ENCODE measurements at places on chromosomes 6 and 20.
A peak's percentile ranks its signal among the peaks of the same experiment; 100 is the strongest.

DNA sequence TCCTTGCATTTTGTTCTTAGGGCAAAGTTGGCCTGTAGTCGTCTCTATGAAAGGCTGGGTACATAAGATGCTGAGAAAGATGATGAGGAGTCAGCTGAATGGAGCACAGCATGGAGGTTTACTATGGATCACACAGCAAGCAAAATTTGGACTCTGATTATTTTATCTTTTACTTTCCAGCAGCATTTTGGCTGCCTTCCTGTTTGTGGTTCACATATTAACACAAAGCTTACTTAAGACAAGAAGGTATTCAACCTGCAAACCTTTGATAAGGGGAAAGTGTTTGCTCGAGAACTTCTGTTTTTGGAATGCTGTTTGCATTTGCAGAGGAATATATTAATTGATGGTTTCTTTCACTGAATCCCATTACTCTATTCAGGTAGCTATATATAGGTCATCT lies 103.1 kb upstream of the ENPP5 start:
- DNase-seq, result no peak

- DNase-seq, result no peak
Measured at GRCh38 chr6:4023240-4023639, 55.7 kb downstream of the FAM217A start.

DNA sequence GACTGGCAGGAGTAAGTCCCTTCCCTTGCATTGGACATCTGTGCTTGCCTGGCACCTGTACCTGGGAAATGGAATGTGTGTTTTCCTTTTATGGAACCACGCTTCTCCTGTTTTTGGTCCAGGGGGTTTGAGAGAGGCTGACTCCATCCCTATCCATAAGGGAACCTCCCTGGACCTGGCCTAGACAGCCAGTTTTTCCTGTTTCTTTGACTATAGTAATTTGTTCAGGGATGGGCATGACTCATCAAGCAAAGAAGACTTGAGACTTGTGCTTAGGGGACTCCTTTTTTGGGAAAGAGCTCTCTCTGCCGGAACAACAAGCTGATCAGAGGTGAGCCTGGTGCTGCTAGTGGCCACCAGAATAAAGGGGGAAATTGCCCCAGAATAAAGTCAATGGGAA lies 393.8 kb downstream of the CDH26 start:
- DNase-seq, result no peak

- no peak for DNase-seq
Measured at GRCh38 chr6:35624341-35625070, 64.2 kb downstream of the FKBP5 start.

DNA sequence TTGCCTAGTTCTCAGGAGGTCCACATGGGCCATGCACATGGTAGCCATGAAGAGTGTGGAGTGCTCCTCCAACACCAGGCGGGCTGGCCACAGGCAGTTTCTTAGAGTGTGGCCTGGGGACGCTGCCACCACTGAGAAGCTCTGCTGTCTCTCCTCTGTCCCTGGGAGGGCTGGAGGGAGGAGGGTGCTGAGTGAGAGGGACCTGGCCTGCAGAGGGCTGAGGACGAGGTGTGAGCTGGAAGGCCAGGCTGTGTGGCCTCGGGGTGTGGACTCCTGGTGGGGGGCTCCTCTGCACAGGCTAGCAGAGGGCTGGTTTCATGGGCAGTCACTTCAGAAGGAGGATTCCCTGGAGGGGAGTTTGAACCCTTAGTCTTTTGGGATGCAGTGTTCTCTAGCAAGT lies 39.7 kb downstream of the SYNJ2 start:
- no peak for DNase-seq

DNA sequence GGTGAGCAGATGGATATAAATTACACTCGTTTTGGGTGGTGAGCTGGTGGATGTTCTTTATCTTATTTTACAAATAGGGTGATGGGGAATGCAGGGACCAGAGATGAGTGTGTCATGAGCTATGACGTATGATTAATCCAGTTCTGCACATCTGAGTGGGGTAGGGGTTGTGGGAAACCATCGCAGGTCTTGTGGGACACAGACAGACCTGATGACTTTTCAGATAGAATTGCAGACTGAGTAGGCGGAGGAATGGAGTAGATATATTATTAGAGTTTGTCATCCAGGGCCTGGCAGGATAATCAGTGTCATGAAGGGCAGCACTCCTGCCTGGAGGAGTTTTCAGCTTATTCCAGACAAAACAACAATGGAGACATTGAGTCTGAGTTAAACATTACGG lies 12.9 kb upstream of the DSP start:
- DNase-seq, result no peak

GRCh38 chr6:95879856-95880255 lies 135.9 kb upstream of the FUT9 start:
- no peak for DNase-seq

GRCh38 chr6:116450769-116451740 lies 10.1 kb upstream of the CALHM6 start:
- no peak for DNase-seq

DNA sequence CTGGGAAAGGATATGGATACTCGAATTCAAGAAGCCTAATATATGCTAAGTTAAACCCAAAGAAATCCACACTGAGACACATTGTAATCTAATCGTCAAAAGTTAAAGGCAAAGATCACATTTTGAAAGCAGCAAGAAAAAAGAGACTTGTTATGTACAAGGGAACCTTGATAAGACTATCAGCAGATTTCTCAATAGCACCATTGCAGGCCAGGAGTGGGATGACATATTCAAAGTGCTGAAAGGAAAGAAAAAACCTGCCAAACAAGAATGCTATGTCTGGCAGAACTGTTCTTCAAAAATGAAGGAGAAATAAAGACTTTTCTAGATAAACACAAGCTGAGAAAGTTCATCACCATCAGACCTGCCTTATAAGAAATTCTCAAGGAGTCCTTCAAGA lies 75.2 kb downstream of the COL21A1 start:
- no peak for DNase-seq

- no peak for DNase-seq
Measured at GRCh38 chr6:156559162-156559690, 218.0 kb upstream of the ARID1B start.

DNA sequence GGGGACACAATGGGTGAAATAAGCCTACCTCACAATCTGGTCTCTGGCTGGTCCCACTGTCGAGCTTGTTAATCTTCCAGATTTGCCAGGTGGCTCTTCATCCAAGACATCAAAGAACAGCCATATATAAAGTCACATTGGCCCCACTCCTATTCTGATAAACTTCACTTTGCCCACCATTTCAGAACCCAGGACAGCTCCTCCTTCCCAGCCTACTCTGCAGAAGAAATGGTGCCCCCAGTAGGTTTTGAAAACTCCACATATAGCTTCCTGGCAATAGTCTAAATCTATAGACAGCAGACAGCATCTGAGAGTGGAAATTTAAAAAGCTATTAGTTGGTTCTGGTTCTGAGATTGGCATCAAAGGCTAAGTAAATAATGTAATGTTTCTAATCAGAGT lies 143.1 kb upstream of the PCSK2 start:
- no peak for DNase-seq

GRCh38 chr20:41030061-41030460 lies 1.4 kb downstream of the TOP1 start:
- DNase-seq, result no peak

DNA sequence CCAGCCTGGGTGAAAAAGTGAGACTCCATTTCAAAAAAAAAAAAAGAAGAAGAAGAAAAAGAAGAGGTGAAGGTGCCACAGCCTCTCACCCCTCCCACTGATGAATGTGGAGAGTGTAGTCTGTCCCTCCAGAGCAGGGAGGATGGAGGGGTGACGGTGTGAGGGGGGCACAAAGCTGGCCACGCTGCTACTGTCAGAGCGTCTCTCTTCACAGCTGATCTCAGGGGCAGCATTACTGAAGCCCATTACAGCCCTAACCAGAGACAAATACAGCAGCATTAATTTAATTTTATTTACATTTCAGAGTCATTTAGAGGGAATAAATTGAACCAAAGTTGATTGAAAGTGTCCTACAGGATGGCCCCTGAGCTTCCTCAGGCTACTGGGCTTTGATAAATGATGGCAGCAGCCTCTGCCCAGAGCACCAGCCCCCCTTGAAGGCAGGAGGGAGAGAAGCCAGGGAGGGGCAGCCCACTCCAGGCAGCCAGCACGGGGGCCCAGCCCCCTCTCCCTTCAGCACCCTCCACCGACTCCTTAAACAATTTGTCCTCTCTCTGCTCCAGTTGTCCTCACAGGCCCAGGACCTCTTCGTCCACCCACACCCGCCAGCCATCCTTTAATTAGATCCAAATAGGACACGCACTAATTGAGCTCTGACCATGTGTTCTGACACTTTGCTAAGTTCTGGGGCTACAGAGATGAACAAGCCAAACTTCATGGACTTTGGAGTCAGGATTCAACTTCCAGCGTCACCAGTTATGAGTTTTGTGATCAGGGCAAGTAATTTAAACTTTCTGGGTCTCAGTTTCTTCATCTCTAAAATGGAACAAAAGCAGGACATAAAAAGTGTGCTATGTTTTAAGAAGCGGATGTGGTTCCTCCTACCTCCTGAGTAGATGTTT lies 18.6 kb upstream of the ZFAND3 start:
- DNase-seq, result no peak

DNA sequence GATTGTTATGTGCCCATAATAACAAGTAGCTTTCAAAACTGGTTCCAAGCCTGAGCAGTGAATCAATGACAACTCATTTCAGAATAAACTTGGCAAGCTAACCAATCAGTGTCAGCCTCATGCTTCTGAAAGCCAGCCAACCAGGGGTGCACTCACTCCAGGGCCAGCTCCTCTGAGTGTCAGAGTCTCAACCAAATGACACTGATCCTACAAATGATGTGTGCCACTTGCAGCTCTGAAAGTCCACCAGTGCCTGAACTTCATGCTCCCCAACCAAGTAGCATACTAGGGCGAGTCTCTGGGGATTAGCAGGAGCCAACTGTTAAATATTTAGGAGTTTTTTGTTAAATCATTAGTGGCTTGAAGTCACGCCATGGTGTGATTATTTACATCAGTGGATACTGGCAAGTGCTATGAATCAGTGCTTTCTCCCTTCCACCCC lies 4.5 kb downstream of the IYD start:
- no peak for DNase-seq

DNA sequence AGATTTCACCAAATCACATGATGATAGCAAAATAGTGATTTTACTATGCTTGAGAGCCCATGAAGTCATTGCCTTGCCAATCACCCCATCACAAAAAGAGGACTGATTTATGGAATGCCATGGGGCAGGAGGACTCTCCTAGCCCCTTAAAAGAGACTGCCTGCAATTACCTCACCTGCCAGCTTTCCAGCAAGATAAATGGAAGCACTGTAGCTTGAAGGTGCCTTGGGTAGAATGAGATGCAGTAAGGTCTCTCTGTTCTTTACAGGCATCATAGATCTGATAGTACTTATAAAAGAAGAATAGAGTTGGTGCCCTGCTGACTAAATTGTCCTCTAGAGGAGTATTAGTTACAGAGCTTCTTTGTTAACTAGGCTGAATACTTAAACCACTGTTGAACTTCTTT lies 242.3 kb downstream of the TMEM242 start:
- DNase-seq, result no peak

- peak; percentile 31 for DNase-seq
Measured at GRCh38 chr6:28896505-28897368, 27.0 kb downstream of the TRIM27 start.

DNA sequence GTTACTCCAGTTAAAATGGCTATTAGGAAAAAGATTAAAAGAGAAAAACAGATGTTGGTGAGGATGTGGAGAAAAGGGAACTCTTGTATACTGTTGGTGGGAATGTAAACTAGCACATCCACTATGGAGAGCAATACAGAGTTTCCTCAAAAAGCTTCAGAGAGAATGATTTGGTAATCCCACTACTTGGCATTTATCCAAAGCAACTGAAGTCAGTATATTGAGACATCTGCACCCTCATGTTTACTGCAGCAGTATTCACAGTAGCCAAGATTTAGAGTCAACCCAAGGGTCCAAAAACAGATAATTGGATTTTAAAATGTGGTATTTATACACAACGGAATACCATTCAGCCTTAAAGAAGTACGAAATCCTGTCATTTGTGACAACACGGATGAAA lies 469.5 kb downstream of the QKI start:
- DNase-seq, result no peak

DNA sequence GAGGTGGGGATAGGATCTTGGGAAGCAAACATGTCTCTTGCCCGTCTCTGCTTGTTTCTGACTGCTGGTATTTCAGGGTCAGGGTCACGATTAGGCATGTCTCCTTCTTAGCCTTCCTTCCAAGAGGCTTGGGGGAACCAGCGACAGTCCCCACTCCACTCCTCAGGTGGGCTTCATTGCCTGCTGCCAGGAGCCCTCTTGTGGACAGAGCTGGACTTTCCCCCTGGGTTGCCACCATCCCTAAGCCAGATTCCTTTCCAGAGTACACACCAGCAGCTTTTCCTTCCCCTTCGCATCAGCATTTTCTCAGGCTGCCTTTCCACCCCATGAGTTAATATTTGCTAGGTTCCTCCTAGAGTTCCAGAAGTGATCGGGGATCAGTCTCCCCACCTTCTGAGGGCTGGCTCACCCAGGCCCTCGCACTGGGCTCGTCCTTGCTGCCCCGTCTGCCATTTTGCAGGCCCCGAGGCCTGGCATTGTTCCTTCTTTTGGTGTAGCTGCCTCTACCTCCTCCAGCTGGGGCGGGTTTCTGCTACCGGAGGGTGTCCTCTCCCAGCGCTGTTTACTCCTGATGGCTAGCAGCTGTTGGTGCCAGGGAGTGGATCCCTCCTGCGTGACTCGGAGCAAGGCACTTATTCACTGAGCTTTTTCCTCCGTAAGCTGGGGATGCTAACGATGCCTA lies 8.8 kb upstream of the C20orf144 start:
- DNase-seq, result peak; percentile 29

DNA sequence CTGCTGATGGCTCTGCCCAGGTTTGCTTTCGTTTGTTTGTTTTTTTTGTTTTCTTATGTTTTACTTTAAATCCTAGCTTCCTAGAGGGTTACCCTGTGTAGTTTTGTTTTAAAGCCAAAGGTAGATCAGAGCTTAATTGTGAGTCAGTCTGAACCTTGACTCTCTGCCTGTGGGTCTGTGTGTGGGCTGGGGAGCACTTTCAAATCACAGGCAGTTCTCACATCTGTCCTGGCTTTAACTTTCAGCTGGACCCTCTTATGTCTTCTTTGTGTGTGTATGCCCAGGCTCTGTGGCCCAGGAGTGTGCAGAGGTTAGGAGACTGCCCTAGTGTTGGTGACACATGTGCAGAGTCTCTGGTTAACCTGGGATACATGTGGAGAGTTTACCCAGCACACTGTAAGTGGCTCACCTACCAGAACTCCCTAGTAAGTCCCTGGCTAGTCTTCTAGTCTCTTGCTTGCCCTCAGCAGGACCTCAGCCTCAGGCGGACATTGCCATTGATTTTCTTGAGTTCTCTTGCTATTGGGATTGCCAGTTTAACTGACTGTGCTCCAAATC lies 19.0 kb downstream of the HIVEP1 start:
- DNase-seq, result no peak

GRCh38 chr20:47980336-47981177 lies 195.3 kb upstream of the SULF2 start:
- DNase-seq, result no peak

GRCh38 chr20:46217583-46217982 lies 90.7 kb downstream of the CDH22 start:
- DNase-seq, result no peak

DNA sequence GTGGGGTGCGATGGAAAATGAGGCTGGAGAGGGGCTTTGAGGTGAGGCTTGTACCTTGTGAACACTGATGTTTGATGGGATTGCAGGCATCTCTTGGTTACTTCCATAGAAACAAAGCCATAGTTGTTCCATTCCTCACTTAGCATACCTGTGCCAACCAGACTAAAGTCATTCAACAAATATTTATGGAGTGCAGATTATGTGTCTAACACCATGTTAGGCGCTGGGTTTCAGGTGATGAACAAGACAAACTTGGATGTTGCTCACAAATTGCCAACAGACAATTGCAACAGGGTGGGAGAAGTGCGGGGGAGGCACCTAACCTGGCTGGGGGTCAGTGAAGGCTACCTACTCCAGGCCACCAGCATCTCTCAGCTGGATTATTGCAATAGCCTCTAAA lies 1.5 kb downstream of the TTPAL start:
- DNase-seq, result no peak
